HS-27A (cell line): ENCODE measurements at places on chromosomes 2 and 18.

GRCh38 chr2:27888790-27889189 lies 1.4 kb downstream of the RBKS start:
- no peak for DNase-seq

GRCh38 chr2:134253117-134253704 lies 661 bp upstream of the MGAT5 start:
- no peak for DNase-seq

DNA sequence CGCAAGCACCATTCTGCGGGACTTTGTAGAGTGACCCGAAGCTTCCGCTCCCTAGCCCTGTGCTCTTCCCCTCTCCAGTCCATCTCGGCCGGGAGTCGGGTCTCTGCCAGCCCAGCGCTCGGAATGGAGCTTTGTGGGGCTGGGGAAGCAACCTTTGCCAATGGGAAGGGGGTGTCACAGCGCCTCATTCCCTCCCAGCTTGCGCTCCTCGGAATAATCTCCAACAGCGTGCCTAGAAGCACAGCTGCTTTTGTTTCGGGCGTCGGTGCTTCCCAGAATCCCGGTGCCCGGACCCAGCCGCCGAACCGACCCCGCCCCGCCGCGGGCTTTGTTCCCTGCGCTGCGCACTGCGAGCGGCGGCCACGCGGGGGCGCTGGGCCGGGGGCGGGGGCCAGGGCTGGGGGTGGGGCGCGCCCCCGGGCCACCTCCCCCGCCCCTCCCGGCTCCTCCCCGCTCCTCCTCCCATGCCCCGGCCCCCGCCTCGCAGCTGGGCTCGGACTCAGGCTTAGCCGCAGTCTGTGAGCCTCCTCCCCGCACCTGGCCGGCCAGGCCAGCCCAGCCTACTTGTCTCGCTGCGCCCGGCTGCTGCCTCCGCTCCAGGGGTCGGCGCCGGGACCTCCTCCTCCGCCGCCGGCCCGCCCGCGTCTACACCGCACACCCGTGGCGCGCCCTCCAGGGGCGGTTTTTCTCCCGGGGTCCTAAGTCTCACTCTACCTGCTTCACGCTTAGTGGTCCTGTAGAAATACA lies 77.7 kb upstream of the SMAD2 start:
- no peak for DNase-seq

GRCh38 chr2:60886991-60887390 lies 5.6 kb downstream of the REL start:
- no peak for DNase-seq

- DNase-seq = no peak
These were observed 26.0 kb upstream of the PAIP2B start for GRCh38 chr2:71252862-71253261.

- no peak for DNase-seq
These were observed 63.0 kb upstream of the MSH2 start for GRCh38 chr2:47339745-47340541.

- no peak for DNase-seq
These were observed 44.1 kb downstream of the PPP4R1 start for GRCh38 chr18:9570255-9570654.

GRCh38 chr2:204202253-204202652 lies 265.7 kb downstream of the ICOS start:
- no peak for DNase-seq

- DNase-seq = no peak
These were observed 180.8 kb downstream of the TCF4 start for GRCh38 chr18:55407191-55407590.

- DNase-seq = no peak
These were observed 42.4 kb downstream of the REEP1 start for GRCh38 chr2:86295066-86295465.

DNA sequence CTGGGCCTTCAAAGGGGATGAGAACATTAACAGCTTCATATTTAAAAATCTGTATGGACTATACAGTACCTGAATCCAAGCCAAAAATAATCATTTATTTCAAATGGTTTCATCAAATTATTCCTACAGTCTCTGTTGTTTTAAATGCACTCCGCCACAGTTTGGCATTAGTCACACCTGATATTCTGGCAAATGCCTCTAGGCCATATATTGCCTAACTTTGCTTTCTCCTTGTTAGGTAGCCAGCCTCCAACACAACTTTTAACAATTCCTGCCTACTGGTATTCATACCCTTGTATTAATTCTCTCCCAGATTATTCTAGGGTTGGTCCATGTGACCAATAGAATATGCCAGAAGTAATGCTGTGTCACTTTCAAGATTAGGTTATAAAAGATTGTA lies 146.6 kb upstream of the FANCL start:
- no peak for DNase-seq

GRCh38 chr2:112949456-112949855 lies 28.4 kb upstream of the IL36G start:
- no peak for DNase-seq

GRCh38 chr18:34495506-34495905 lies 214.6 kb upstream of the DTNA start:
- no peak for DNase-seq

GRCh38 chr2:101115664-101116063 lies 35.5 kb downstream of the TBC1D8 start:
- DNase-seq = no peak

DNA sequence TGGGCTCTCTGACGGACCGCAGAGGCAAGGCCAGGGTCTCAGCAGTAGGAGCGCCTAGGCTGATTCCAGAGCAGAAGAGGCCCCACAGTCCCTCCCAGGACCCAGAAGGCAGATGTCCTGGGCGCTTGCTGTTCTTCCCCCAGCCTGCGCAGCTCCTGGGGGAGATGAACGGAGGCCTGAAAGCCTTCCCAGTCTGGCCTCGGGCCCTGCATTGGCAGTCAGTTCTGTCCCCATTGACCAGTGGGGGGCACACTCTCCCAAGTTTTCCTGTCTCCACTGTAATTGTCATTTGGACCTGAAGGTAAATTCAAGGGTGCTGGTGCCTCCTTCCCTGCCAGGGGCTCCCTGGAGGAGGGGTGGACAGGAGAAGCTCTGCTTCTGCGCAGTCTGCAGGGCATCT lies 345.7 kb downstream of the CYP26B1 start:
- no peak for DNase-seq

GRCh38 chr2:69143748-69144360 lies 130.9 kb downstream of the ANTXR1 start:
- DNase-seq = no peak

DNA sequence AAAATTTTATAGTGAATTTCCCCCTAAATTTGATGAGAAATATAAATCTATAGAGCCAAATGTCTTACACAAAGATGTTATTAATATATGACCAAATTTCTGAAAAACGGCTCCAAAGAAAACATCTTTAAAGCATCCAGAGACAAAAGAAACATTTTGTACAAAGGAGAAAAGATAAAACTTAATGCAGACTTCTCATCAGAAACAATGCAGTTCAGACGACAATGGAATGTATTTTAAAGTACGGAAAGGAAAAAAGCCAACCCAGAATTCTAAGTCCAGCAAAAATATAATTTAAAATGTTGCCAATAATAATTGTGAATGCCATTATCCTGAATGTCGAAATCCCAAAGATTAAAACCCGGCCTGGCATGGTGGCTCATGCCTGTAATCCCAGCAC lies 129.4 kb downstream of the MCFD2 start:
- no peak for DNase-seq

- DNase-seq = no peak
These were observed 44.6 kb upstream of the ACVR1 start for GRCh38 chr2:157920736-157921135.

- no peak for DNase-seq
These were observed 71.0 kb downstream of the NGEF start for GRCh38 chr2:232941912-232942594.

GRCh38 chr2:189113963-189114362 lies 65.6 kb downstream of the COL5A2 start:
- no peak for DNase-seq

DNA sequence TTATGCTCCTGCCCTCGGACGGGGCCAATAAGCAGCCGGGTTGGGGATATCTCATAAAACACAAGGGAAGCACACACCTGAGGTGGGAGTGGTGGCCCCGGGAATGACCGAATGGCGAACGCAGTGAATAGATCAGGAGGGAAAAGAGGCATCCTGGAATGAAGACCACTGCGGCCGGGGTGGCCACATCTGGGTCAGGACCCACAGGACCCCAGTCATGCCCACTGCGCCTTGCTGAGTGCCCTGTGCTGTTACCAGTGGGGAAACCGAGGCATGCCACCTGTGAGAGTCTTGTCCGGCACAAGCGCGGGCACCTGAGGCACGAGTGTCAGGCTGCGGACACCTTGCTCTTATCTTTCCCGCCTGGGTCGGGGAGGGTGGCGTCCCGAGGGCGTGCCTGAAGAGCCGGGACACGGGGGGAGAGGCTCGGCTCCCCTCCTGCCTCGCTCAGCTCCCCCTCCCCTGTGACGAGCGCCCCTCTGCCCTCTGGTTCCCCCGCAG lies 1.6 kb downstream of the PDCD1 start:
- DNase-seq = no peak

GRCh38 chr2:46644690-46645385 lies 165.5 kb downstream of the TMEM247 start:
- no peak for DNase-seq

GRCh38 chr2:231413921-231414476 lies 18.5 kb downstream of the B3GNT7 start:
- no peak for DNase-seq

- DNase-seq = no peak
These were observed 16.1 kb downstream of the ARHGAP28 start for GRCh38 chr18:6745504-6746031.

- no peak for DNase-seq
These were observed 97.7 kb upstream of the PKDCC start for GRCh38 chr2:41949883-41950665.

DNA sequence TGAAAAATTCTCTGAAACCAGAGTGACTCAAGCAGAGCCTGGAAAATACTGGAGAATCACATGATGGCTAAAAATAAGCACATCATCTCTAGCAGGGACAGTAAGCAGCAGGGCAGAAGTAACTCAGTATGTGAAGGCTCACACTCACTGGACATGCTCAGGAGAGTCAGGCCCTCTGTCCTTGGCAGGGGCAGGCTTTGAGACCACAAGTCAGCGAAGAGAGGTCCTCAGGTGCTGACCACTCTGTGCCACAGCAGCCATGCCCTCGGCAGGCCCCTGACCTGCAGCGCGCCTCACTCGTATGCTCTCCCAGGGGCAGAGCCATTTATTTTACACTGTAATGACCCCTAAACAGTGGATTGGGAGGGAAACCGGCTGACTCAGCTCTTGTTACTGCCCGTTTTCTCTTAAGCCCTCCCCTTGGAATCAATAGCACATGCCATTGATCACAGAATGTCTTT lies 76.8 kb downstream of the MAPRE2 start:
- no peak for DNase-seq

DNA sequence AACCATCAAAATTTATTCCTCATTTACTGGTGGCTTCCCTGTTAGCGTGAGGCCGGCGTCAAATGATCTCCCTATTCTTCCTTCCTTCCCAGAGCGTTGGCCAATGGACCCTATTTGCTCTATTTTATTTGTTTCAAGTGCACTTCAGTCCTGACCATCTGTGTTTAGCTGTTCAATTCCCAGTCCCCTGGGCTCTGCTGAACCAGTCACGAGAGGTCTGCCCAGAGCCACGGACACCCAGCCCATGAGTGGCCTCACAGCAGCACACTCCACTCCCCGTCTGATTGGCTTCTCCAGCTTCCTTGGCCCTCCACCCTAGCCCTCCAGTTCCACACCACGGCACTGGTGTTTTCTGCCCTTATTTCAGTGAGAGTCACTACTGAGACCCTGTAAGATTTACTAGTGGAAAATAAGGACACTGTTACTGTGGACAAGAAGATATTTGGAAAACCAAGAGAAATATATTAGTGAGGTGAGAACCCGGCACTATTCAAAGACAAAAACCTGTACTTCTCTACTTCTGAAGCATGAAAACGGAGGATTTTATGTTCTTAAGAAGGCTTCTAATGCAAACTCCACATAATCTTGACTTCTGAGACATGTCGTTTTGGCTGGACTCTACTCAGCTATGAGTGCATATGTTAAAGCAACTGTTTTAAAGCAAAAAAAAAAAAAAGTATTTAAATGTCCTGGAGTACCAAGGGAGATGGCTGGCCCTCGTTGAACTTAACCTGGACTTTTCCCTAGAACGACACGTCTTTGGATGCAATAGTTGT lies 86.6 kb downstream of the COL6A3 start:
- DNase-seq = no peak

DNA sequence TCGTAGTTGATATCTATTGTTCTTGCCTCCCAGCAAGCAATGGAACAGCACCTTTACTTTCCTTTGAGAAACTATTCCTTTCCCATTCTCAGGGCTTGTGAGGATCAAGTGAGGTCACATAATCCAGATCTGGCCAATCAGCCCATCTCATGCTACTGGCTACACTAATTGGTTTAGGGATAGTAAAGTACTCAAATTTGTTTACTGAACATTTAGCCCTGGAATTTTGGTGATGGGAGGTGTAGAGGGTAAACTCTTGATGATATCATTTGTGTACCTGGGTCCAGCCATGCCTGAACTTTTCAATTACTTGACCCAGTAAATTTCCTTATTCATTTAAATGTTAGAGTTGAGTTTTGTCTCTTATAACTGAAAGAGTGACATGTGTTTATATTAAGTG lies 195.8 kb upstream of the TNP1 start:
- no peak for DNase-seq

GRCh38 chr2:235734688-235735231 lies 240.9 kb downstream of the AGAP1 start:
- DNase-seq = no peak

- DNase-seq = no peak
These were observed 48.4 kb downstream of the ATP8B1 start for GRCh38 chr18:57754577-57755338.

DNA sequence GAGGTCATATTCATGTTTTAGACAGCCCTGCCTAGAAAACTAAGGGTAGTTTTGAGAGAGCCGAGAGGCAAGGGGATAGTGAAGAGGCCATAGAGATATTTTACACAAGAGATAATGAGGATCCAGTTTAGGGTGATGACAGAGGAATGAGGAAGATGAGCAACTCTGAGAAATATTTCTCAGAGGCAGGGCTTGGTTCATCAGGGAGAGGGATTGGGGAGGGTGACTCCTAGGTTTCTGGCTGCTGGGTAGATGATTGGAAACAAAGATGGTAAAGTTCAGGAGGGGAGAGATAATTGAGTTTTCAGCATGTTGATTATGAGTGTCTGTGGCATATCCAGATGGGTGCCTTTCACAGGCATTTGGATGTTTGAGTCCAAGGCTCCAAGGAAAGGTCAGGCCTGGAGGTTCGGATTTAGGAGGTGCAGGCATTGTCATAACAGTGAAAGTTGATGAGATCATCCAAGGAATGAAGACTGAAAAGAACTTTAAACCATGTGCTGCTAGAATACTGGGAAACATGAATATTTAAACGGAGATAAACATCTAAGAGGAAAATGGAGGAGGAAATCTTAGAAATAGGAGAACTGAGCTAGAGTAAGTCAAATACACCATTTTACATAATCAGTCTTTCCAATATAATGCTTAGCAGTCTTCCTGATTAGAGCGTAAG lies 7.4 kb downstream of the MYL12B start:
- no peak for DNase-seq
